ENCODE measurements at places on chromosomes 11 and 22.

- no peak for DNase-seq
These were observed 1.7 kb upstream of the SCO2 start for GRCh38 chr22:50526834-50527801.

GRCh38 chr22:36470162-36470993, 11.1 kb downstream of the TXN2 start:
- DNase-seq = peak; percentile 64

GRCh38 chr11:26330262-26330661, 1.7 kb upstream of the ANO3 start:
- no peak for DNase-seq

DNA sequence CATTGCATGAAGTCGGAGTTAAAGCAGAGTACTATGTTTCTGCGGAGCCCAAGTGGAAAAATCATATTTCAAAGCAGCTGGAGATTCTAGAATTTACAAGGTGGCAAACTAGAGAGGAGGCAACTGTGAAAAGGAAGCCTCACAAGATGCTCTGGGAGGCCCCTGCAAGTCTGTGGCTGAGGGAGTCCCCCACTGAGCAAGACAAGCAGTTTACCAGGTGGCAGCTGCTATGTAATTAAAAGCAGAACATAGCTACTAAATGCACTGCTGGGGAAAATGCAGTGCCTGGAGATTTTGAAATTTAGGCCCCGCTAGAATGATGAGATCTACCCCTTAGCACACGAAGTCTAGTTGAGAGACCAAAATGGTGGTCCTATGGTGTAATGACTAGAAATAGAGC, 728.0 kb downstream of the OPCML start:
- no peak for DNase-seq

DNA sequence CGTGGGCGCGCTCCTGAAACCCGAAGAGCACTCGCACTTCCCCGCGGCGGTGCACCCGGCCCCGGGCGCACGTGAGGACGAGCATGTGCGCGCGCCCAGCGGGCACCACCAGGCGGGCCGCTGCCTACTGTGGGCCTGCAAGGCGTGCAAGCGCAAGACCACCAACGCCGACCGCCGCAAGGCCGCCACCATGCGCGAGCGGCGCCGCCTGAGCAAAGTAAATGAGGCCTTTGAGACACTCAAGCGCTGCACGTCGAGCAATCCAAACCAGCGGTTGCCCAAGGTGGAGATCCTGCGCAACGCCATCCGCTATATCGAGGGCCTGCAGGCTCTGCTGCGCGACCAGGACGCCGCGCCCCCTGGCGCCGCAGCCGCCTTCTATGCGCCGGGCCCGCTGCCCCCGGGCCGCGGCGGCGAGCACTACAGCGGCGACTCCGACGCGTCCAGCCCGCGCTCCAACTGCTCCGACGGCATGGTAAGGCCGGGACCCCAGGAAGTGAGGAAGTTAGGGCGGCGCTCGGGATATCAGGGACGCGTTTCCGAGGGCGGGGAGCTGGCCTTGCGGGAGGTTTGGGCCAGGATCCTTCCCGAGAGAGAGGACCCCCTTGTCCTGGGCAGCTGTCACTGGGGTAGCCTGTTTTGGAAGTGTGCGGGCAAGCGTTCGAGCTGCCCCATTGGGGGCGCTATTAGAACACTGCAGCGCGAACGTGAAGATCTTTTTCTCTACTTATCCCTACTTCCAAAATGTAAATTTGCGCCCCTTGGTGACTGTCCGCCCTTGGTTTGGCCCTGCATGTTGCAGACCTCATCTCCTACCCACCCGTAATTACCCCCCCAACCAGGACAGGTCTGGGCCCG, 796 bp downstream of the MYOD1 start:
- no peak for DNase-seq

DNA sequence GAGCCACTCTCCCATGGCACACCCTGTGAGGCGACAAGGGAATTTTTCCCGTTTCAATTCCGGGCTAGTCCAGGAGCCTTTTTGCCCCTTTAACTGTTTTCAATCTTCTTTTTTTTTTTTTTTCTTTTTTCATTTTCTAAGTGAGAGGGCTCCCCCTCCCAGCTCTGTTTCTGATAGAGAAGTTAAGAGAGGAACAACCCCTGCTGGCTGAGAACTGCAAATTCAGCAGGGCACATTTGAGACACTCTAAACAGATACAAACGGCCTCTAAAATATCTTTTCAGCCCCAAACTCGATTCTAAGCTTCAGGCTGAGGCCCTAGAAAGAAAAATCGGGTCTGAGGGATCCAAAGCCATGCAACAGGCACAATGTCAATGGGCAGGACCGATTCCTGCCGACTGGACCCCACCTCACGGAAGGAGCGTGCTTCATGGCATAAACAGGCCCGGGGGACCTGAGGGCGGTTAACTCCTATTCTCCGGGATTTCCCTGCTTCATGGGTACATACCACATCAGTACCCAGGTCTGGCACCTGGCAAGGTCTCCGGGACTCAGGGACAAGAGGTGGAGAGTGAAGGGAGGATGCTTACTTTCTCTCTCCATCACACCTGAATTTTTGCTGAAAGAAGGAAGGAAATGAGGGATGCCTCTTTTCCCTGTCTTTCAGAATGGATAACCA, 627.5 kb downstream of the BUD13 start:
- DNase-seq = no peak

- DNase-seq = no peak
These were observed 2.1 kb upstream of the OR52D1 start for GRCh38 chr11:5486421-5486820.

DNA sequence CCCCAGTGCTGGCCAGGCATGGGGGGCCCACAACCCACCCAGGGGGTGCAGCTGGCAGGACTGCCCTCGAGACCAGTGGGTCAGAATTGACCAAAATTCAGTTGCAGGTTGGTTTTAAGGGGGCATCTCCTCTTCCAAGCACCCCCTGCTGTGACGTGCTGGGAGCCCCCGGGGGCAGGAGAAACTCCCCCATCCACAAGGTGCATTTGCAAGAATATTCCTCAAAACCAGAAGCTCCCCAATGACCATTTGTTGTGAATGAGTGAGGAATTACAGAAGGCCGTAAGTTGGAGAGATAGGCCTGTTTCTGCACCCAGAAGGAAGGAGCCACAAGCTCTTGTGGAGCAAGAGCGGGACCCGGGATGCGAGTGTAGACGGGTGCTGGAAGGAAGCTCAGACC, 414.5 kb downstream of the BRD1 start:
- no peak for DNase-seq

DNA sequence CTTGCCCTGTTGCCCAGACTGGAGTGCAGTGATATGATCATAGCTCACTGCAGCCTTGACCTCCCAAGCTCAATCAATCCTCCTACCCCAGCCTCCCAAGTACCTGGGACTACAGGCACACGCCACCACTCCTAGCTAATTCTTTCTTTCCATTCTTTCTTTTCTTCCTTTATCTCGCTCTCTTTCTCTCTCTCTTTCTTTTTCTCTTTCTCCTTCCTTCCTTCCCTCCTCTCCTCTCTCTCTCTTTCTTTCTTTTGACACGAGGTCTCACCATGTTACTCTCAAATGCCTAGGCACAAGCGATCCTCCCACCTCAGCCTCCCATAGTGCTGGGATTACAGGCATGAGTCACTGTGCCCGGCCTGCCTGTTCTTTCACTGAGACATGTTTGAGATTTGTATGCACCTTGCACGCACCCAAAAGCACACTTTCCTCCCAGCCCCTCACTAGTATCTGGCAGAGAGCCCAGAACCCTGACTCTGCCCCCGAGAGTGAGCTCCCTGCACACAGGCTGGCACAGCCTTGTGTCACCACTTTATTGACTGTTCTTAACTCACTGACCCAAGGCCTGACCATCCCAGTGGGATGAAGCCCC, 56.8 kb downstream of the CD6 start:
- DNase-seq = no peak

DNA sequence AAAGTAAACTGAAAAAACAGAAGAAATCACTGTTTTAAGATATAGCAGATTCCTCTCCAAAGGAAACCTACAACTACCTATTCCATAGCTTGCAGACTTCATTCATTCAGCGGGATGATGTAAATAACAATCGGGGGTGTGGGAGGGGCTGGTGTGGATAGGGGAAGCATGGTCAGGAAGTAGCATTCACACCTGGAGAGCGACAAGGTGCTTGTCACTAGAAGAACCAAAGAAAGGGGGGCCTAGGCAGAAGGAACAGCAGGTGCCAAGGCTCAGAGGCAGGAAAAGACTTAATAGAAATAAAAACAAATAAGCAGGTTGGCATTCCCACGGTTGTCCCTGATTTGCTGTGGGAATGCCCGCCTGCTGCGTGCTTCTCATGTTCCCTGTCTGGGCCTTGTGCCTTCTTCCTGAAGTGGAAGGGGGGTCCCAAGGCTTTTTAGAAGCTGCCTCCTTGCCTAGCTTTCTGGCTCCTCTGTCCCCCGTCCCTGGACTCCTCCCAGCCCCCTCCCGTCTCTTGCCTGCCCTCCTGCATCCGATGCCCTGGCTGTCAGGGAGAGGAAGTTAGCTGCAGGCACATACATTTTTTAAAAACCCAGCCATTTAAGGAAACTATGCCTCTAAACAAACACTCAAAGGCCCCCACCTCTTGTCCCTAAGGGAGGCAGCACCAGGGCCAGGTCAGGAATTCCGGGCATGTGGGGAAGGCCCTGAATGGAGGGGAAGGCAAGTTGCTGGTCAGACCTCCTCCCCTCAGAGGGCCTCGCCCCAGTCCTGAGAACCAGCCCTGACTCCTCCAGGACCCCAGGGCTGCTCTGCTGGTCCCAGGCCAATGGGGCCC, 54.7 kb upstream of the PRDM11 start:
- DNase-seq = no peak

DNA sequence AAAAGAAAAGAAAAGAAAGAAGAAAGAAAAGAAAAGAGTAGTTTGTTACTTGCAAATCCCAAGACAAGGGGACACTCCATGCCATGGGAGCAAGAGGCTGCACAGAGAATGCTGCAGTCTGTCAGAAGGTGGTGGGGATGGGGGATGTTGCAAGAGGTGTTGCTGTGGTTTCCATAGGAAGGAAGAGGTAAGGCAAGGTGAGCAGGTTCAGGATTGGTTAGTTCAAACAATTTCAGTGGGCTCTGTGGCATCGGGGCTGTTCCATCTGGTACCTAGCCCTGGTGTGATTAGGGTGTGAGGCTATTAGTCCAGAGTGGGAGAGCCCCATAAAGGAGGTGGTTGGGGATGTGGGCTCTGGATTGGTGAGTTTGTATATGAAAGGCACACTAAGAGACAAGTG, 172.7 kb downstream of the BCR start:
- no peak for DNase-seq

- DNase-seq = no peak
These were observed 1.6 kb downstream of the CBX7 start for GRCh38 chr22:39150848-39151215.

DNA sequence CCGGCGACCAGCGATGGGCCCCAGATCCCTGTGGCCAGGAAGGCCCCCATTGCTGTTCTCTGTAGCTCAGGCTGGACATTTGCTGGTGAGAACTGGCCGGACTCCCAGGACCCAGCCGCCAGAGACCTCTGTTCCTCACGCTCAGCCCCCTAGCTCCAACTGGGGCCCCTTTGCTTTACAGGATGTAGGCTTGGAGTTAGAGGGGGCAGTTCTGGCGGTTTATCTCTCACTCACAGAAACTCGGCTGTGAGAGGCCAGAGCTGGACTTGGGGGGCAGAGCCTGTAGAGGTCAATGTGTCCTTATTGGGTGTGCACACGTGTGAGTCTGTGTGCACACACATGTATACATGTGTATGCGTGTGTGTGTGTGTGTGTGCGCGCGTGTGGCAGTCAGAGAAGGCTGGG, 502 bp downstream of the SMIM38 start:
- DNase-seq = no peak

- no peak for DNase-seq
These were observed 574.7 kb downstream of the TBC1D22A start for GRCh38 chr22:47337161-47337621.

DNA sequence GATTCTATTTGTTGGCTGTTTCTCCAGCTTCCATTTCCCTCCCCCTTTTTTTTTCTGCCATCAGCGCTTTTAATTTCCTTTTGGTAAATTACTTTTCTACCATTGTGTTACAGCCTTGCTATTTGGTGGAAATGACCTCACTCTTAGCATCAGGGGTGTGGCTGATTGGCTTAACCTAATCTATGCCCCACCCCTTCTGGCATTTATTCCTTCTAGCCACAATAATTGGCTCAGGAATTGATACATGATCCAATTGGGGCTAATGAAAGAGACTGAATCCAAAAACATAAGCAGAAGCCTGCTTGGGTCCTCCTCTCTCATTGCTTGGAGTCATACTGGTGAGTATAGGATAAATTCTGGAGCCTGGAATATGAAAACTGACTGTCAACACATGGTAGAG, 402.4 kb upstream of the LRRC4C start:
- no peak for DNase-seq

- DNase-seq = no peak
These were observed 131.7 kb upstream of the ISX start for GRCh38 chr22:34934261-34934660.

DNA sequence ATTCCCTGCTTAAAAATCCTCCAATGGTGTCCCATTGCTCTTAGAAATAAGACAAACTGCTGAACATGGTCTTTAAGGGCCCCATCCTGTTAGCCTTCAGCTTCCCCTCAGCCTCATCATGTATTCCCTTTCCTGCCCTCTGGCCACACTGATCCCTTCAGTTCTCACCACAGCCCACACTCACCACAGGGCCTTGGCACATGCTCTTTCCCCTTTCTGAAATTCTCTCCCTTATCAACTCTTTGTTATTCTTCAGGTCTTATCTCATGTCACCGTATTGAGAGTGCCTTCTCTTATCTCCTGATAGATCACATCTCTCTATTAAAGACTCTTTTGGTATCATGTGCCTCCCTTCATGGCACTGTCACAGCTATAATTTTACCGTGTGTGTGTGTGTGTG, 167.8 kb upstream of the MPPED2 start:
- DNase-seq = no peak

GRCh38 chr11:69217276-69218105, 61.8 kb downstream of the SMIM38 start:
- no peak for DNase-seq

- no peak for DNase-seq
These were observed 25.9 kb downstream of the IGSF9B start for GRCh38 chr11:133930767-133931448.

DNA sequence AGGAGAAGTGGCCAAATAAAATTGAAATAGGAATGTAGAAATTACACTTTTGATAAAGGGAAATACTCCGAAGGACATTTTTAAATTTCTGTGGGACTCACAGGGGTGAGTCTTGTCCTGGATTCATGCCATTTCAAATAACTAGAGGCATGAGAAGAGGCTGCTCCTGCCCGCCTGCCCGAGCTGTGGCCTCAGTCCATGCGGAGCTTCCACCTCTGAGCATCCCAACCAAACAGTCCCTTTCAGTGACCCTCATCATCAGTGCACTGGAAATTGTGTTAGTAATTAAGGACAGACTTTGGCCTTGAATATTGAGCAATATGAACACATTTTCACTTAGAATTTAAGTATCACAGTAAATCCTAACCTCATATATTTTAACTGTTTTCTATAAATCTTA, 25.6 kb downstream of the GRIA4 start:
- DNase-seq = no peak

GRCh38 chr11:111886844-111887243, 7.5 kb downstream of the CFAP68 start:
- no peak for DNase-seq

- no peak for DNase-seq
These were observed 745.8 kb upstream of the ANO5 start for GRCh38 chr11:21446939-21447590.
